ENCODE measurements at places on chromosomes 11 and 22.

DNA sequence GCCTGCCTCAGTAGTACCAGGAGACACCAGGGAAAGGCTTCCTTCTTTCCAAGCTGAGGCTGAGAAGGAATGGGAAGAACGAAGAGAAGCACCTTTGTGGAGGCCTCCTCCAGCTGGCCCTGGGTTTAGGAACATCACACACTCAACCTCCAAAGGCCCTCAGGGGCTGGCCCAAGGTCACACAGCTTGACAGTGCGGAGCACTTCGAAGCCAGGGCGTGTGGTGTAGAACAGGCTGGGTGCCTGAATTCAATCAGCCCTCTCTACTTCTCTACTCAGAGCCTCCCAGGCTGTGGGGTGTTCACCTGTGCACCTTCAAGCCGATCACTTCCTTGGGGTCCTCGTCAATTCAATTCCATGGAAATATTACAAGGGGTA is 727 bp upstream of the CSDC2 start:
- no peak for DNase-seq

DNA sequence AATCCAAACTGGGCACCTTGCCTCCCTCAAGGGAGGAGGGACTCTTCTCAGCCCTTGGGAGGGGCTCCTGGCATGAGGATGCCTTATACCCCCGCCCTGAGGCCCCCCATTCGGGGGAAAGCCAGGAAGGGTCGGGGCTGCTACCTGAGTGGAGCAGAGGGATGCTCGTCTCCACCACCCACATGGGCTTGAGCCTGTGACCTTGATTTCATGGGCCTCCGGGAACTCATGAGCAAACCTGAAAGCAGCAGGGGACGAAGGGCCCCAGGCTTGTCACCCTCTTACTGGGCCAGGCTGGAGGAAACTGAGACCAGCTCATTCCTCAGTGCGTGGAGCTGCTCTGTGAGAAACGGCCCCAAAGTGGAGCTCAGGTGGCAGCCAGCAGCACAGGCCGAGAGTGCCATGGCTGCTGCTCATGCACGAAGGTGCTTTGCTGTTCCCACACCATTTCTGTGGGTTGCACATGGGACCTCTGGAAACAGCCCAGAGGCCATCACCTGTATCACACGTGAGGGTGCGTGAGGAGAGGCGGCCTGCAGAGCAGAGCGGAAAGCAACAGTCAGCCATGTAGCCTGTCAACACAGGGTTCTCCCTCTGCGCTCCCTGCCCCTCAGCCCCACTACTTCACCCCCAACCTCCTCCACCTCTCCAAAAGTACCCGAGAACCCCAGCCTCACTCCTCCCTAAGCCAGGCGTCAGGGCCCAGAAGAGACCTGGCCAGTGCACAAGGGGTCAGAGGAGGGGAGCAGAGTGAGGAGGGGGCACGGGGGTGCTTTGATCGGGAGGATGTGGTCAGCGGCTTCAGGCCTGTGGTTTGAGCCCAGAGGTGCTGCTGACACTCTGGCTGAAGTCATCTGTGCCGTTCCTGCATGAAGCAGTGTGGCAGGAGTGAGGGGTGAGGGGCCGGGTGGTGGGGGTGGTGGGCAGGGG is 14.1 kb upstream of the IL2RB start:
- DNase-seq = no peak

DNA sequence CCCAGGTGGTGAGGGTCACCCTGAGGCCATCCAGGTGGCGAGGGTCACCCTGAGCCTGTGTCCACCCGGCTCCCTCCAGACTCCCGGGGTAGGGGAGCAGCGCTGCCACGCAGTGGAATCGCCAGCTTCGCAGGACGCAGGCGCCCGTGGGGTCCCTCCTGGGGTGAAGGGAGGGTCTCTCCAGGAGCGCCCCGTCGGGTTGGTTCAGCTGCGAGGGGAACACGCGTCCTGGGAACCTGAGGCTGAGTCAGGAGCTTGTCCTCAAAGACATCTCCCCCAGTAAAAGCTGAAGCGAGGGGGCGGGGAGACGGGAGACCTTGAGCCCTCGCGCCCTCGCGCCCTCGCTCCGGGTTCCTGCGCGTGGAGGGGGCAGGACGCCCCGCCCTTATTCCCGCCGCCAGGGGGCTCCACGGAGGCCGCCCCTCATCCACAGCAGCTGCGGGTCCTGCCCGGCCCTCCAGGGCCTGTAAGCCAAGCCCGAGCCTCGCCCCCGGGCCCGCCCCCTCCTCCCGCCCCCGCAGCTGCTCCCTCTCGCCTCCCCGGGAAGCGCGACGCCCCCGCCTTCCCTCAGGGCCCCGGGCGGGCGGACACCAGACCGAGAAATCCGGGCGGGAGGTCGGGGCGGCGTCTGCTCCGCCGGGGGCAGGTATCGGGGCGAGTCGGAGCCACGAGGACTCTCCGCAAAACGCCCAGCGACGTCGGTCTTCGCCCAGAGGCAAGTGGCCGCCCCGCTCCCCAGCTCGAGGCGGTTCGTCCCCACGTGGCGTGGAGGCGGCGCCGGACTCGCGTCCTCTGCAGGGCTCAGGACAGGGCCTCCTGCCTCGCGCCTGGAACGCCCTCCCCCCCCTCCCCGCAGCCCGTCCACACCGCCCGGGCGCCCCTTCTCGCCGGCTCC is 22.8 kb downstream of the PIM3 start:
- no peak for DNase-seq

GRCh38 chr11:123185326-123185725 is 9.7 kb downstream of the CLMP start:
- DNase-seq = no peak

Data from stimulated activated CD8-positive, alpha-beta memory T cell treated with anti-CD3 and anti-CD28 coated beads, Interleukin-7, amount 100 ng/mL, for 1 hour (primary cell).